ENCODE measurements at places on chromosomes 11 and 22.

DNA sequence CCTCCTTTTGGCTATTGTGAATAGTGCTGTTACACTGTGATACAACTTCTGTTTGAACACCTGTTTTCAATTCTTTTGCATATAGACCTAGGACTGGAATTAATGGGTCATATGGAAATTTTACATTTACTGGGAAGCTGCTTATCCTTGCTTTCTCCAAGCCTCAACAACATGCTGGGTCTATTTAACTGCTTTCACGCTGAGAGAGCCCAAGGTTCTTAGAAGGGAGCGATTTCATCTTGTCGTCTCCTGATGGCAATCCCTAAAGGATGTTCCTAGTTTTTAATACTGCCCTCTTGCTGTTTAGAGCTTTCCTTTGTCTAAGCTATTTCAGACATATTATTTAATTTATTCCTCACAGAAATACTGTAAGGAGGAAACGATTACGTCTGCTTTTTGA lies 15.5 kb downstream of the IRAG1 start:
- no peak for DNase-seq

- DNase-seq = no peak
Observed at GRCh38 chr22:45594123-45594941, 77.3 kb upstream of the ATXN10 start.

DNA sequence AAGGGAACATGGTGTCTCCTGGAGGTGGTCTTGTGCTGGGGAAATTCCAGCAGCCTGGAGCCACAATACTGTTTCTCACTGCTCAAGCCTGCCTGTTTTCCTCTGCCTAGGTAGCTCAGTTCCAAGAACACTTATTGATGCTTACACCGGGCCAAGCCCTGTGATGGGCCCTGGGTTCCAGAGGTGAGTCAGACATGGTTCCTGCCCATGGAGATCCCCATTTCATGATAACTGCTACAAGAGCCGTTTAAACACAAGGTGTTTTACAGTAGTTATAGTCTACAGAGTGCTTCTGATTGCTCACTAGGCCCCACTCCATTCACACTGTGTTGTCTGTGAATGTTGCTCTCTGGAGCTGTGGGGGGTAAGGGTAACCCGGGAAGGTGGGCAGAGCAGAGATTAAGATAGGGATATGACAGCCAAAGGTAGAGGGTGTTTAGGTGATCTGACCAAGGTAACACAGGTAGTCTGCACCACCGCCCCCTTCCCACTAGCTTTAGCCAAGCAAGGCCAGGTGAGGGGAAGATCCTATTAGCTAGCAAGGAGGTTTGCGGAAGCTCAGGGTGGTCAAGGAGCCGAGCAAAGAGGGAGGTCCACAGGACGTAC lies 696 bp upstream of the MICAL2 start:
- DNase-seq = no peak

- DNase-seq = no peak
Observed at GRCh38 chr11:44855493-44855849, 95.2 kb downstream of the TP53I11 start.

- peak; percentile 77 for DNase-seq
Observed at GRCh38 chr11:3939211-3939610, 83.7 kb downstream of the STIM1 start.

DNA sequence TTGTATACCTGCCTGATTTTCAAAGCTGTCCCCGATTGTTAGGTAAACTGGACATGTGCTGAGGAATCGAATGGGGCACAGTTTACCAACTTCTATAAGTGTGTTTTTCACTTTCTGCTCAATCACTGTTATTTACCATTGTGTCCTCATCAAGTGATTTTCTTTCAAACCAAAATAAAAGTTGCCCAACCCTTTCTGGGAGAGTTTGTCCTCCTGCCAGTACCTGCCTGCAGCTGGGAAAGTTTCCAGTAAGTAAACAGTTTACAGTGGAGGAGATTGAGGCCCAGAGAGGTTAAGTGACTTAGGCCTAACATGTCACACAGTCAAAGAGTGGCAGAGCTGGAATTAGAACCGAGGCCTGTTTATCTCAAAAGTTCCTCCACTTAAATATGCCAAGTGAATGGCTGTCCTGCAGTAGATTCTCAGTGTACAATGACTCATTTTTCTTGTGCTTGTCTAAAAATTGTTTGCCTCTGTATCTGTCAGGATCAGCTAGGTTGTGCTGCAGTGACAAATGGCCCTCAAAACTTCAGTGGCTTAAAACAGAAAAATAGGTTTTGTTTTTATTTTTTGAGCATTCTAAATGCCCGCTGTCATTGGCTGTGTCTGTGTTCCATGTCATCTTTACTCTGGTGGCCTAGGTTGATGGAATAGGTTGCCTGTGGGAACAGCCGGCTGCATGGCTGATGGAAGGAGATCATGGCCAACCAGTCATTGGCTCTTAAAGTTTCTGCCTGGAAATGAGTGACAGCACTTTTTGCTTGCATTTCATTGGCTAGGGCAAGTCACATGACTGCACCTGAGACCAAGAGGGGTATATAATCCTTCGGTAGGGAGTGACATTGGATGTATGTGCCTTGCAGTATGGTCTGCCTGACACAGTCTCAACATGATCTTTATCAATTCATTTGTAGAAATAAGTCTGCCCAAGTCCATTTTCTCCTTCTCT lies 61.8 kb upstream of the CRYBB3 start:
- DNase-seq = no peak

GRCh38 chr11:107999759-108000455 lies 8.8 kb upstream of the CUL5 start:
- peak; percentile 21 for DNase-seq

DNA sequence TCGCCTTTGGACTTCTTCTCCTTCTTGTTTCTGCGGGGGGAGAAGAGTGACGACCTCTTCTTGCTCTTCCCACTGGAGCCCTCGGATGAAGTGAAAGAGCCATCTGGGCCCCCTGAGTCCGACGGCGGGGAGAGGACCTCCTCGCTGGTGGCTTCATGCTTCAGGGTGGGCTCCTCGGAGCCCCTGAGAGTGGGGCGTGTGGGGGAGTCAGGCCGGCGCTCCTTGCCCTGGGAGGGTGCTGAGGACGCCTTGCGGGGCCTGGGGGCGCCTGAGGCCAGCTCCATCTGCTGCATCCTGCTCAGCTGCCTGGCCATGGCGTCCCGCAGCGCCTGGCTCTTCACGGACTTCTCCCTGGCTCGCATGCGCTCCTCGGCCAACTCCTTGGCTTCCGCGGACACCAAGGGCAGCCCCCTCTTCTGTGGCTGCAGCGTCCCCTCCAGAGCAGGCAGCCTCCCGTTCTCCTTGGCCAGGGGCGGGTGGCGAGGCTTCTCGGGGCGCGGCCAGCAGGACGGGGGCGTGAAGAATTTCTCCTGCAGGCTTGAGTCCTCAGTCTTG lies 43.3 kb upstream of the BID start:
- DNase-seq = no peak

DNA sequence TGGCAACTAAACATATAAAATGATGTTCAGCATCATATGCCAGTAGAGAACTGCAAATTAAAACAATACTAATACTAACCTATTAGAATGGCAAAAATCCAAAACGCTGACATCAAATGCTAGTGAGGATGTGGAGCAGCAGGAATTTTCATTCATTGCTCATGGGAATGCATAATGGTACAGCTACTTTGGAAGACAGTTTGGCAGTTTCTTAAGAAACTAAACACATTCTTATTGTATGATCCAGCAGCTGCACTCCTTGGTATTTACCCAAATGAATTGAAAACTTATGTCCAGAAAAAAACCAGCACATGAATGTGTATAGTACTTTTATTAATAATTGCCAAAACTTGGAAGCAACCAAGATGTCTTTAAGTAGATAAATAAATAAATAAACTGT lies 258.0 kb downstream of the TENM4 start:
- peak; percentile 93 for DNase-seq

DNA sequence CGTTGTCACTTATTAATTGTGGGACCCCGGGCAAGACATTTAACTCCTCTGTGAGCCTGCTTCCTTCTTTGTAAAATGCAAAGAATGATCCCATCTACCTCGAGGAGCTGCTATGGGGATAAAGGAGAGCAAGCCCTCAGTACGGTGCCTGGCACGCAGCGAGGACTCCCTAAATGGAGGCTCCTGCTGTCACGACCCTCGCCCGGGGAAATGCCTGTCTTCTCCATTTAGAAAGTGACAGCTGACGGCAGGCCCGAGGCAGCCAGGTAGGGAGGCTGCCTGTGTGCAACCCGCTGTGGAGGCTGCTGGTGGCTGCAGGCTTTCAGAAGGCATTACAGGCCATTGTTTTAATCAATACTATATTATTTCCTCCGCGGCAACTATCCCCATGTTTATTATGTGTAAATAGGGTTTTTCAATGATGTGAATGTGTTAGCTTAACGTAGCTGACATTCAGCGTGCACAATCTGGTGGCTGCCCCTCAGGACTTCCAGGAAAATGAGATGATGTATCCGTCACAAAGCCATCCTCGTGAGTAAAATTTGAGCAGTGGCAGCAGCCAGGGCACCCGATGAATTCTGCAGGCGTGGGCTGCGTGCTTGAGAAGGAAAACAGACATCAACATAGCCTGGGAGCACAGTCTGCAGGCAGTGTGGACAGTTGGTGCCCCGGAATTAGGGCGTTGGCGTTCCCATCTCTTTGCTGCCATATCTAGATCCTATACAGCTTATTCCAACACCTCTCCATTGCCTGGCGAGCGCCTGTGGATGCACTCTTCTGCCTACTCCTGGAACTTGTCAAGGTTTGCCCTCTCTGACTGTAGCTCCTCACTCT lies 228.3 kb downstream of the ST3GAL4 start:
- DNase-seq = no peak

Measured in fibroblast of the aortic adventitia (primary cell).